ENCODE measurements at places on chromosomes 16 and 17.

GRCh38 chr17:62781356-62781755, 26.8 kb downstream of the MARCHF10 start:
- no peak for DNase-seq

DNA sequence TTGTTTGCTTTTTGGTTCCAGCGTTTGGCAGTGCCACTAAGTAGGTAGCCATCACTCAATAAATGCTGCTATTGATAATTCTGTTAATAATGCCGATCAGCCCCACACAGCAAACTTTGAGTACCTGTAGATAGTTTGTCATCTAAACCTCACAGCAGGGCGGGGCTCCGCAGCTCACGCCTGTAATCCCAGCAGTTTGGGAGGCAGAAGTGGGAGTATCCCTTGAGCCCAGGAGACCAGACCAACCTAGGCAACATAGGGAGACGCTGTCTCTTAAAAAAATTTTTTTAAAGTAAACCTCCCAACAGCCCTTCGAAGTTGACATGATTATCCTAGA, 1.6 kb downstream of the BFAR start:
- DNase-seq, result no peak

DNA sequence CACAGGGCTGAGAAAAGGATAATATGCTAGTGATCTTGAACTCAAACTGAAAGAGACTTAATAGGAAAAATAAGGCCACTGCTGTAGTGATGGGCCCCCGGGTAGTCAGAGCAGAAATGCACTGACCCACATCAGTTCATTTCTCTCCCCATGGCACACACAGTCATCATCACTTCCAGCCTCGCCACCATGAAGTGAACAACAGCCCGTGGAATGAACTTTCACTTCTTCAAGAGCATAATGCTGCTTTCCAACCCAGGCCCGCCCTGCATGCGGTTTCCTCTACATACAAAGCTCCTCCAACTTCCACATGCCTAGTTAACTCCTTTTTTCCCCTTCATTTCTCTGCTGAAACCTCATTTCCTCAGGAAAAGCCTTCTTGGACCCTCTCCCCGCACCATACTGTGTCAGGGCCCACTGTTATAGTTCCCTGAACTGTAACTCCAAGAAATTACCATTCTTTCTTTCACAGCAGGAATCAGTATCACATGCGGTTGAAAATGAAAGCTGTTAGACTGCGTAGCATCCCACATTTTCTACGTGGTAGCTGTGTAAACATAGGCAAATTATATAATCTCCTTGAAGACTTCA, 65.8 kb upstream of the SMIM36 start:
- DNase-seq, result no peak

DNA sequence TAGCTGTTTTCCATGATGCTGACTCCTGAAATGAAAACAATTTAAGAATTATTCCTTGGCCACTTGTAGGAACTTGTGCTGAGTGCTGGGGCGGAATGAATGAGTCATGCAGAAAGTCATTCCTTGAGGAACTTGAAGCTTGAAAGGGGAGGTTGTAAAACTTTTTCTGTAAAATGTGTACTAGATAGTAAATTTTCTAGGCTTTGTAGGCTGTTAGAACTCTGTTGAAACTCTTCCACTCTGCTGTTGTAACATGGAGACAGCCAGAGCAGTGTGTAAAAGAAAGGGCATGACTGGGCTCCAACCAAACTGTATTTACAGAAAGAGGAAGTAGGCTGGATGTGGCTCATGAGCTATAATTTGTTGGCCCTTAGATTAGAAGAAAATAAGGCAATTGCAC, 46.1 kb downstream of the ABCA8 start:
- no peak for DNase-seq

GRCh38 chr16:84925092-84925772, 86.1 kb downstream of the ZDHHC7 start:
- peak; percentile 85 for DNase-seq

DNA sequence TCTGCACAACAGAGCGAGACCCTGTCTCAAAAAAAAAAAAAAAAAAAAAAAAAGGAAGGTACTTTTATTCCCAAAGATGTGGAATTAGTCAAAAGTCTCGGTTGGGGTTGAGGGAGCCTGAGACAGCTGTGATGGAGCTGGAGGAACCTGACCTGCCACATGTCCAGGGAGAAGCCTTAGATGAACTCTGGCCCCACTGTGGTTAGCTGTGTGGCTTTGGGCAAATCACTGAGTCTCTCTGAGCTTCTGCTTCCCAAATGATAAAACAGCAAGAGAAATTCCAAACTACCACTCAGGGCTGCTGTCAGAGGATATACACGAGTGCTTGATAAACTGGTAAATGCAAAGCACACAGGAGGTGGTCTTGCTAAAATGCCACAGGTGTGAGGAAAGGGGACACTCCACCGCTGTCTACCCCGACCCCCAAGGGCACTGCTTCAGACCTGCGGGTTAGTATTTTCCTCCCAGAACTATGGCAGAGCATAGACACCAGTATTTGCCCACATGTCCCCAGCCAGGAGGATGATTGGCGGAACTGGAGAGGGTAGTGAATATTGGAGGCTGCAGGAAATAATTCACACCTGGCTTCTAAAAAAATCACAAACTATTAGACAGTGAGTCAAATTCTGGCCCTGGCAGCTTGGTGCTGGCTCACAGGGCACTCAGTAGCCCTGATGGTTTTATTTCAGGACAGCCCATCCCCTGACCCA, 14.7 kb downstream of the DRC3 start:
- no peak for DNase-seq

DNA sequence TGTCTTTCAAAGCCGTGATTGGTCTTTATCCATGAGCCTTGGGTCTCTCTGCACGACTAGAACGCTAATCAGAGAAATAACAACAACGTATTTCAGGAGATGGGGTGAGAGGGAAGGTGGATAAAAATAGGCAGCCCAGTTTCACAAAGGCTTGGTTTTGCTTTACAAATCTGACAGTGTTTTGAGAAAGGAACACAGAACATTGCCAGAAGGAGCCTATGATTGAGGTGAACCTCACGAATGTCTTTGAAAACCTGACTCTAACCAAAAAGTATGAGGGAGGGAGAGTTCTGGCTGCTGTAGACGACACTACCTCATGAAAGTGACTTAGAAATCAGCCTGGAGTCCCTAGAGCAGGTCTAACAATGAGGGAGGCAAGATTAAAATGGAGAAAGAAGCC, 38.0 kb upstream of the NOL11 start:
- no peak for DNase-seq

GRCh38 chr17:6054372-6054771, 15.8 kb upstream of the WSCD1 start:
- DNase-seq, result no peak

- no peak for DNase-seq
Observed at GRCh38 chr16:53822936-53823529, 119.1 kb downstream of the FTO start.

DNA sequence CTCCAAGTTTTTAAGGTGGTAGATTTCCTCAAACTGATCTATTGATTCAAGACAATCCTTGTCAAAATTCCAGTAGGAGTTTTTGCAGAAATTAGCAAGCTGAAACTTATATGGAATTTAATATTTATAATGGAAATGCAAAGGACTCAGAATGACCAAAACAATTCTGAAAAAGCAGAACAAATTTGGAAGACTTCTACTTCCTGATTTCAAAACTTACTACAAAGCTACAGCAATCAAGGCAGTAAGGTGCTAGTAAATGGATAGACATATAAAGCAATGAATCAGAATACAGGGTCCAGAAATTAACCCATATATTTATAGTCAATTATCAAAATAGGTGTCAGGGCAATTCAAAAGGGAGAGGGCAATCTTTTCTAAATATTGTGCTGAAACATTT, 11.8 kb upstream of the IL21R start:
- DNase-seq, result no peak

- no peak for DNase-seq
Observed at GRCh38 chr17:75550139-75550465, 24.6 kb downstream of the LLGL2 start.

DNA sequence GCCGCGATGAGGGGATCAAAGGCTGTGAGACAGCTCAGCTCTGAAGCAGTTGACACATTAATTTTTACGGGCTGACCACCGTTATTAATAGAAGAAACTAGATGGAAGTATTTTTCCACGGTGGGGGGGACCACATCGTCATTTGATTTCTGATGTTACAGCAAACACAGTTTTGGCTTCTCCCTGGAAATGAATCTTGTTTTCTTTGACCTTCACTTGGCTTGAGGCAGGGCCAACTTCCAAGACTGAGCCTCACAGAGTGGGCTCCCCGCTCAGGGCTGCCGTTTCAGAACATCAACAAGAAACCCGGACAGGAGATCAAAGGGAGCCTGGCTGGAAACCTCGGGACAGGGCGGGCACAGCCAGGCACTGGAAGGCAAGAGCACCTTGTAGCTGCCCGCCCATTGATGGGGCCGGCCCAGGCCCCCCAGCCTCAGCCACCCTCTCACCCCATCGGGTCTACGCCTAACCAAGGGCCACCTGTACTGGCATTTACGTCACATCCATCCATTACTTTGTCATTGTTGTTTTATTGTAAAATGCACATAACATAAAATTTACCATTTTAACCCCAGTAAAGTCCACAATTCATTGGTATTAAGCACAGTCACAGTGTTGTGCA, 124.6 kb downstream of the C16orf95 start:
- DNase-seq, result no peak

GRCh38 chr17:77120868-77121267, 19.9 kb upstream of the SEC14L1 start:
- DNase-seq, result no peak

- no peak for DNase-seq
Observed at GRCh38 chr17:76546556-76547182, 6.8 kb downstream of the PRCD start.

GRCh38 chr16:86727131-86727530, 148.8 kb downstream of the FOXL1 start:
- no peak for DNase-seq
